ENCODE measurements at places on chromosomes 1 and 21. TPM values are rescaled to one million over a fixed set of nuclear protein-coding genes. Genes with fewer than 3 reads are reported as not detected.

DENND2D gene
- total RNA-seq: 1.2 TPM

FABP3 gene
- total RNA-seq: not detected

AIM2 gene
- total RNA-seq: not detected

ADAMTS4 gene
- not detected for total RNA-seq

MYOC gene
- not detected for total RNA-seq

AMY2B gene
- total RNA-seq: 0.43 TPM

LEMD1 gene
- total RNA-seq: not detected

GRIK1 gene
- not detected for total RNA-seq

VHLL gene
- total RNA-seq: not detected

GBP7 gene
- not detected for total RNA-seq

VAMP4 gene
- total RNA-seq: 3.8 TPM

HPDL gene
- 4.4 TPM for total RNA-seq

TRPM2 gene
- 8.0 TPM for total RNA-seq

OVAAL gene
- 0.09 TPM for total RNA-seq

DYNLT4 gene
- 0.80 TPM for total RNA-seq

PRDM15 gene
- 3.6 TPM for total RNA-seq

KIF17 gene
- total RNA-seq: 1.6 TPM

CLDN14 gene
- total RNA-seq: not detected
